ENCODE measurements at places on chromosomes 4 and X.

GRCh38 chr4:118353534-118354030 lies 779 bp upstream of the PRSS12 start:
- DNase-seq, result no peak

GRCh38 chr4:2043396-2044118 lies 15.6 kb upstream of the NAT8L start:
- DNase-seq, result no peak

DNA sequence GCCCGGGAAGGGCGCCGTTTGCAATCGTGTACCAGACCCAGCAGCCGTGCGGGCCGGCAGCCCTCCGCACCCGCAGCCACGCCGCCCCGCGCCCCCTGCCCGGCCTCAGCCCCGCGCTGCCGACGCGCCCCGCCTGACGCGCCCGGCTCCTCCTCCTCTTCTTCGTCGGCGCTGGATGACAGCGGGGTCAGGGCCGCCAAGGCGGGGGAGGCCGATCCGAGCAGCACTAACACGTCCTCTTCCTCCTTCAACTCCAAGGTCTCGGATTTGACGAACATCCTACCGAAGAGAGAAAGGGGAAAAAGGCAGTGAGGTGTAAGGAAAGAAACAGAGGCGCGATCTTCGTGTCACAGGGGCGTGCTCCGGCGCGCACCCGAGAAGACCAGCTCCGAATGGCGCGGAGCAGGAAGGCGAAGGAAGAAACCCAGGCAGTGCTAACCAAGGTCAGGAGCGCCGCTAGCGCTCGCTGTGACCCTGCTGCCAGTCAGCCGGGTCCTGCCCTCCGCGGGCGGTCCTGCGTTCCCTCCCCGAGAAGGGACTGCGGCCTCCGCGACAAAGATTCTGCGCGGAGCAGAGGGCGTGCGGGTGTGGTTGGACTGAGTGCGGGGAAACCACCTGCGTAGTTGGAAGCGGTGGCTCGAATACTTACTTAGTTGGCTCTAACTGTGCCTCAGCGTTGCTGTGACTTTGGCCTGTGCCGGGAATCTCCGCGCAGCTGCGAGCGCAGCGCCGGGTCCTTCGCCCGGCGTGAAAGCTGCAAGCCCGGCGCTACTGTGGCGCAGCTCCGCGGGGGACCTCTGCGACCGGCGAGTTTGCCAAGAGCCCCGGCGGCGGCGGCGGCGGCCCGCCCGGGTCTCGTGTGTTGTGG lies 548 bp downstream of the NEUROG2 start:
- no peak for DNase-seq

DNA sequence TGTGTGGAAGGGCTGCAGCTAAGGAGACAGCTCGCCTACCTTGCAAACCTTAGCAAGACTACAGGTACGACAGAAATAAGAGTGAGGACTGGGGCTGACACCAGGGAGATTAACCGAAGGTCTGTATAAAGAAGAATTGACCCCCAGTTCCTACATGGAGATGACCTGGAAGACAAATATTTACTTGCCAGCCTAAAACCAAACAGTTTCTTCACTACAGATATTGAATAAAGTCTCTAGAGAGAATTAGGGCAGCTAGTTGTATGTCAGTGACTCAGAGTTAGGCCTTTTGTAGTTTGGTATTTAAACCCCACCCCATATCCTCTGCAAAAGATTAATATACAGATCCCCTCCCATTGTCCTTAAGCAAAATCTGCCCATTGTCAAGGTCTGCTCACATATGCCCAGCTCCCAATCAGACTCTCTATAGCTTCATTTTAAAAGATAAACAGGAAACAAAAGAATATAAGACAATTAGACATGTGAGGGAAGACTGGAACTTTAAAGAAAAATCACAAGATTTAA lies 28.1 kb upstream of the FRMPD3 start:
- DNase-seq, result no peak

GRCh38 chr4:55399581-55399980 lies 3.8 kb downstream of the TMEM165 start:
- DNase-seq, result no peak

GRCh38 chr4:24798036-24798610 lies 2.8 kb downstream of the SOD3 start:
- DNase-seq, result no peak

- DNase-seq, result no peak
These were observed 51.8 kb downstream of the CHRDL1 start for GRCh38 chrX:110743679-110744340.

DNA sequence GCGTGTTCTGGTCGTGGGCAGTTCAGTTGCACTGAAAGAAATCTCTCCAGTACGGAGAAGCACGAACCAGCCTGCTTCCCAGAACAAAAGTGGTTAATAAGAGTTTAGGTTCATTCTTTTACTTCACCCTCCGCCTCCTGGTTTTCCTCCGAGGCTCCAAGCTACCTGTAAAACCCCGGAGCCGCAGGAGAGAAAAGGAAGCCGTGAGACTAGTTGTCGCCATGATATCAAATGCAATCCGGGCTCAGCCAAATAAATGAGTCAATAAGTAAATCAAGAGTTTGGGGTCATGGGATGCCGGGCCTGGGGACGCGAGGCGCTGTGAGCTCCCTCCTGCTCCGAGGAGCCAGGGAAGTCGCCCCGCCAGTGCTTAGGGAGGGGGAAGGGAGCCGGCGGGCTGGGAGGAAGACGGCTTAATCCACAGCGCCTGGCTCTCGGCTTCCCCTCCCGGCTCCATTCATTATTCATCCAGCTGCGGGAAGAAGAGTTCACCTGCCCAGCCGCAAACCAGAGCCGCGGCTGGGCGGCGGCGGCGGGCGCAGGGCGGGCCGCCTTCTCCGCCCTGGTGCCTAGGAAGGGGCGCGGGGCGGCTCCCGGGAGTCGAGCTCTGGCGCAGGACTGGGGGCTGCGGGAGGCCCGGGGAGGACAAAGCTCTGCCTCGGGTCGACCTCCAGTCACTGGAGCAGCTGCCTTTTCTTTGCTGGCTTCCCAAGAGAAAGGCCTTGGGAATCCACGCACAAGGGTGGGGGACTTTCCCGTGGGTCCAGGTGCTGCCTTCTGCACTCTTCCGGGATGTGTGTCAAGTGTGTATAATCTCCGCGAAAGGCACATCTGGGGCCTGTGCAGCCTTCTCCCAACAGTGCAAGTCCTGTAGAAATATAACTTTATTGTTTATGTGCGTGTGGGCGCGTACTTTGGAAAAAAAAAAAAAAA lies 1.7 kb downstream of the FRAS1 start:
- no peak for DNase-seq

- DNase-seq, result no peak
These were observed 116.3 kb downstream of the UNC5C start for GRCh38 chr4:95432466-95432865.

- DNase-seq, result no peak
These were observed 71.9 kb downstream of the ATG4A start for GRCh38 chrX:108163333-108164082.

- DNase-seq, result no peak
These were observed 122.2 kb downstream of the GBA3 start for GRCh38 chr4:22814906-22815305.

- DNase-seq, result no peak
These were observed 9.2 kb downstream of the WDR1 start for GRCh38 chr4:10107111-10108091.

DNA sequence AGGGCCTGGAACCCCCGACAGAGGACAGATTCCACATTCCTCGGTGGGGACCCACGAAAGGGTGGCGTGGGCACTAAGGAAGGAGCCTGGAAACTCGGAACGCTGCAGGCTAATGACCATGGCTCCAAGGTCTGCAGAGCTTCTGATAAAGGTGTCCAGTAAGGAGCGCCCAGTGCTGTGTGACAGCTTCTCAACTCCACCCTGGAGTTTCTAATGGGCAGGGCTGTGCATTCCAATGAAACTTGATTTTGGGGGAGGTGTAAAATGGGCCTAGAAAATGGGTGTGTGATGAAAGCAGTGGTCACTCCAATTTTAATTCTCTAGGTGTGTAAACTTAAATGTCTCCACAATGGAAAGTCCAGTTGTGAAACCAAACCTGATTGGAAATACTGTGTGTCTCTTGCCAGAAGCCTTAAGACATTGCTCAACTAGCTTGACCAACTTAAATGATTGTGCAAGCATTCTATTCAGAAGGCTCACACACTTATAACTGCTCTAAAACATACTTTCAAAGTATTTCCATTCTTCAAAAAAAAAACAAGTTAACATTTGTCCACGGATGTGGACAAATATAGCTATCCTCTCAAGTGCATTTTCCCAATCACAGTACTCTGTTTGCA lies 52.1 kb downstream of the XAGE2 start:
- peak; percentile 20 for DNase-seq

DNA sequence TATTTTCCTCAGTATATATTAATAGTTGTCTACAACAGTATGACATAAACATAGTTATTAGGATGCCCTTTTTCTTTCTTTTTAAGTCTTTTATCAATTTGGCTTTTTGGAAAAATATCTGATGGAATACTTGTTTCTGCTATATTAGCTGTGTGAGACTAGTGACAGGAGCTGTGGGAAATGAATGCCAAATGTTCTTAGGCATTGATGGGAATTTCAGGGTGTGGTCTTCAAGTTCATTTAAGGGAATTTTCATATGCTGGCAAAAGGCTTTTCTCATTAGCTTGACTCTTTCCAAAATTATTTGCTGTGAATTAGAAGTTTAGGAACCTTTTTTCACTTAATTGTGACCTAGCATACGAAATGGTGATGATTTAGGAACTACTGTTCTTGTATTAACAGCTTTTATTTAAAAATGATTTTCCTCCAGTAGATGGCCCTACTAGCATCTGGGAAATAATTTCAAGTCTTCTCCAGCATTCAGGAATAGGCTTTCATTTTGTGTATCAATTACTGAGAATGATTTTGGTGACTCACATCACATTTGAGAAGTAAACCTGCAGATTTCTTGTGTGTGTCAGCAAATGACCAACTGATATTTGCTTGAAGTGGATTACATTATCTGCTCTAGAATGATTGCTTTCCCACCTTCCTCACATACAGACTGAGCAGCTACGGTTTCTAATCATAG lies 70.9 kb downstream of the HTT start:
- no peak for DNase-seq

DNA sequence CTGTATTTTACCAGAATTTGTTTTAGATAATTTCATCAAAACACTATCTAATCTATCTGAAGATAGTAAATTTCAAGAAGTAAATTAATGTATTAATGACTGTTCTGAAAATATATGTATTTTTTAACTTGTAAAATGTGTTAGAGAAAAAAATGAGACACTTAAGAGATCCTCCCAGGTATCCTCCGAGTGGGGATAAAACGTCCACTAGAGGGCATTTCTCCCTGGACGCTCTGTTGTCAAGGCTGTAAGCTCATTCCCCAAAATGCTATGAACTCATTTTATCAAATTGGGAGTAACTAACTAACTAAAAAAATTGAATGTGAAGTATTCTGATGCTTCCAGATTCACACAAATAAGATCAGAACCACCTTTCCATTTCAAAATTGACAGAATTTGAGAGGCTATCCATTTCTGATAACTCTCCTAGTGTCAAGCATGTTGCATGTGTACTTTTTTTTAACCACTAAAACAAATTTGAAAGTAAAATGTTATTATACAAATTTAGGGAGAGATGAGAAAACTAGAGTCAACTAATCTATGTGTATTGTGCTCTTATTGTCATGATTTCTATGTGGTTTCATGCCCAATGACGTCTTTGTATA lies 337.3 kb upstream of the HS3ST1 start:
- no peak for DNase-seq

- DNase-seq, result no peak
These were observed 49.2 kb downstream of the IRF2 start for GRCh38 chr4:184424993-184425758.

DNA sequence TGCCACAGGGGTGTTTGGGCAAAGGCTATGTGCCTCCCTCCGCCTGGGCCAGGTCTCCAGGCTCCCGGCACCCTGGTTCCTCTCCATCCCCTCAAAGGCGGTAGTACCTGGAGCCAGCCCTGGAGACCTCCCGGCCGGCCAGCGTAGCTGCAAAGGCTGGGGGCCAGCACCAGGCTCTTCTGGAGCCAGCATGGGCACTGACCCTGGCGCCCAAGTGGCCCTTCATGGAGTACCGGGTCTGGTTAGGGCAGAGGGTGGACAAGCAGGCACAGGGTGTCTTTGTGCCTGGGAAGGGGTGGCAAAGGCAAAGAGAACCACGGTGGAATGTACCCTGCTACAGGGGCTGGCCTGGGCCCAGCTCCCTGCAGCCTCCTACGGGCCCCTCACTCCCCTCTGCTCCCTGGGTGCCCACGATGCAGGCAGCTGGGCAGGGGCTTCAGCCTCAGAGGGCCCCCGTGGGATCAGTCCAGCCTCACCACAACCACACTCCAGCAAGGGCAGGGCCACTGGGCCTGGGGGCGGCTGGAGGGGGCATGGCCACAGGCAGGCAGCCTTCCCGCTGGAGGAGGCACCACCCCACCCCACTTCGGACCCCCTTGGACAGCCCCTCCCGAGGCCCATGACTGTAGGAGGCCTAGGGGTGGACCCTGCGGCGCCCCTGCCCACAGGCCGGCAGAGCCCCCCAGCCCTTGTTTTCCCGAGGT lies 112.9 kb upstream of the NKX1-1 start:
- no peak for DNase-seq

DNA sequence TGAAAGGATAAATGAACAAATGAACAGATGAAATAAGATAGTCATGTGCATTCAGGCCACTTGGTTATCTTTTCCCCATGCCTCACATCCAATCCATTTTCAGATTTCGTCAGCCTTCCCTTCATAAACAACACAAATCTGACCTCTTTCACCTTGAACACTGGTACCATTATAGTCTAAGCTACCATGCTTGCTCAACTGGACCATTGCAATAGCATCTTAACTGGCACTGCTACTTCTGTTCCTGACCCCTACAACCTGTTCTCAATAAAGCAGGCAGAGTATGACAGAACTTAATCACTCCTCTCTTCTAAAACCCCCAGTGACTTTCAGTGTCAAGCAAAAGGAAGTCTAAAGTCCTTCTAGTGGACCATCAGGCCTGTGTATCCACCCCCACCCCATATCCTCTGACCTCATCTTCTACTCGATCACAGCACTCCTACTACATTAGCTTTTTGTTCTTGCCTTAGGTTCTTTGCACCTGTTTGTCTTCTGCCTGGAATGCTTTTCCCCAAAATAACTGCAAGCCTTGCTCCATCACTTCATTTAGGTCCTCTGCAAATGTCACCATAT lies 40.7 kb downstream of the LARP7 start:
- DNase-seq, result no peak

GRCh38 chr4:118225511-118225910 lies 127.3 kb downstream of the PRSS12 start:
- DNase-seq, result no peak

DNA sequence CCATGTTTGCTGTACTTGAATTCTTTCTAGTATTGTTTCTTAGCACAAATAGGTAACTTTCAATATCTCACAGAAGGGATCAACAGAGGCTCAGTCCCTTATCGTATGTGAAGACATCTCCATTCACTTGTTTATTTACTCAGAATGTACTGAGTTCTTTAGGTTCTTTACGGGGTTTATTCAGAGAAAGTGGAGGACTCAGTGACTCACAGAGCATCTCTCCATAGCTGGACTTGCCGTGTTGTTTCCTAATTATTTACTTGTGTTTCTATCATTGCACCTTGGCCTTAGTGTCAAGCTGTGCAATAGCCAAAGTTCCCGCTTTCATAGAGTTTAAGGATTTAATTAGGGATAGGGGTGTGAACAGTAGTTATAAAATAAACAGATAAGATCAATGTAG lies 57.1 kb downstream of the RHOH start:
- no peak for DNase-seq
